Smooth muscle cell of the coronary artery (primary cell): ENCODE measurements at places on chromosomes 16 and 17. TPM values are rescaled to one million over a fixed set of nuclear protein-coding genes. Genes with fewer than 3 reads are reported as not detected.

The OR3A3 gene
- total RNA-seq: not detected in 2 replicates

The KRT33A gene
- not detected in 2 replicates for total RNA-seq

The HOXB7 gene
- 0.30 TPM in 1 of 2 replicates, not detected in the other for total RNA-seq

The IRF8 gene
- total RNA-seq: not detected in 2 replicates

The TMEM238L gene
- total RNA-seq: not detected in 2 replicates

The NPW gene
- total RNA-seq: 0.23 and 0.60 TPM in 2 replicates

The C16orf95 gene
- total RNA-seq: 4.1 and 4.6 TPM in 2 replicates

The APOBR gene
- not detected in 2 replicates for total RNA-seq

The KRTAP4-3 gene
- not detected in 2 replicates for total RNA-seq

The C16orf96 gene
- under 0.01 TPM in 1 of 2 replicates, not detected in the other for total RNA-seq

The CCL11 gene
- 0.15 TPM in 1 of 2 replicates, not detected in the other for total RNA-seq

The KIFC3 gene
- 26.1 and 67.9 TPM in 2 replicates for total RNA-seq

The NEURL4 gene
- 16.8 and 28.4 TPM in 2 replicates for total RNA-seq

The CD300LB gene
- total RNA-seq: not detected in 2 replicates

The MYL4 gene
- 0.08 and 1.1 TPM in 2 replicates for total RNA-seq

The OSGIN1 gene
- 0.59 and 1.6 TPM in 2 replicates for total RNA-seq

The EVPLL gene
- not detected in 2 replicates for total RNA-seq

The FBXO47 gene
- under 0.01 TPM in 1 of 2 replicates, not detected in the other for total RNA-seq

The KRTAP9-8 gene
- total RNA-seq: not detected in 2 replicates

The ABCC12 gene
- total RNA-seq: not detected in 2 replicates

The SLC5A11 gene
- not detected in 2 replicates for total RNA-seq

The KRT33B gene
- not detected in 2 replicates for total RNA-seq

The GRAP gene
- total RNA-seq: 0.08 TPM in 1 of 2 replicates, not detected in the other

The CCL14 gene
- not detected in 2 replicates for total RNA-seq

The TBC1D3K gene
- not detected in 2 replicates for total RNA-seq

The KRT222 gene
- 1.3 TPM in 1 of 2 replicates, not detected in the other for total RNA-seq

The CEMP1 gene
- total RNA-seq: 0.08 and 0.12 TPM in 2 replicates
